Activated naive CD4-positive, alpha-beta T cell treated with anti-CD3 and anti-CD28 coated beads for 36 hours (primary cell): ENCODE measurements at places on chromosomes 6 and 20. TPM values are rescaled to one million over a fixed set of nuclear protein-coding genes. Genes with fewer than 3 reads are reported as not detected.
A peak's percentile ranks its signal among the peaks of the same experiment; 100 is the strongest.

- no peaks in the 10 kb centered on the region for H3K36me3 ChIP-seq
Observed at GRCh38 chr6:1858196-1858595, 248.5 kb downstream of the FOXC1 start.

The MOXD1 gene
- not detected for total RNA-seq

The SMIM26 gene
- 57.3 TPM for total RNA-seq

The PRDM13 gene
- total RNA-seq: not detected

DNA sequence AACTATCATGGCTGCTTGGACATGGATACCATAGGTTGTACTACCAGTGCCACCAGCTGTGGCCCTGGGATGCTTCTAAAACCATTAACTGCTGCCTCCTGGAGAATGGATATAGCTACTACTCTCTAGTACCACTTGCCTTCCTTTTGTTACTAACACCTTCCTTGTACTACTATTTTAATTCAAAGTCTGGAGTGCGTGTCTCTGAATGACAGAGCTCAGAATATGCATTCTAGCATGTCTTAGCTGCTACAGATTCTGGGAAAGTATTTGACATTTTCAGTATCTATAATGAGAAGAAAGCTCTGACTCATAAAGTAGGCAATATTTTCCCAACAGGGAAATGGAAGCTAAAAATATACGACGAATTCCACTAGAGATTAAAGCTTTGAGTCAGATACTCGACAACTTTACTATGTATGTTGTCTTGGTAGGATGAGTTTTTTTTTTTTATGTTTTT is 112.3 kb downstream of the PFDN4 start:
- H3K27ac ChIP-seq: peak overlapping the region; percentile 83
- peaks cover 2% of the 10 kb centered on the region for H3K36me3 ChIP-seq
- H3K27me3 ChIP-seq: peaks cover 2% of the 10 kb centered on the region
- peak; percentile 37 for DNase-seq

The SEC23B gene
- total RNA-seq: 66.9 TPM

The IYD gene
- not detected for total RNA-seq

DNA sequence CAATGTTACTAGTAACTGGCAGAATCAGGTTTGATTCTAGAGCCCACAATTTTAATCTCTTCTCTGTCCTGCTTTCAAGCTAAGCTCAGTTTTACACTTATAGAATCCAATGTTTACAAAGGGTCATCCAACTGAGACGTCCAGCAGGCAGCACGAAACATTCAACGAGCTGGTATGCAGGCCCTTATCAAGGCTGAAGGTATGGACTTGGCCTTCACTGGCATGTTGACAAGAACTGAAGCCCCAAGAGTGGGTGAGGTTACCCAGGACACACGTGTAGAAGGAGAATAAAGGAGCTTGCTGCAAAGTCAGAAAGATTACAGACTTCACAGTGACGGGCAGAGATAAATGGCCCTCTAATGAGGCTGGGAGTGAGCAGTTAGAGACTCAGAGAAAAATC is 187.4 kb downstream of the KIF16B start:
- no peaks in the 10 kb centered on the region for H3K4me1 ChIP-seq
- H3K27ac ChIP-seq: no peak overlapping the region
- no peaks in the 10 kb centered on the region for H3K27me3 ChIP-seq
- no peak for DNase-seq
- H3K4me3 ChIP-seq: no peak overlapping the region
- peaks cover 19% of the 10 kb centered on the region for H3K36me3 ChIP-seq

DNA sequence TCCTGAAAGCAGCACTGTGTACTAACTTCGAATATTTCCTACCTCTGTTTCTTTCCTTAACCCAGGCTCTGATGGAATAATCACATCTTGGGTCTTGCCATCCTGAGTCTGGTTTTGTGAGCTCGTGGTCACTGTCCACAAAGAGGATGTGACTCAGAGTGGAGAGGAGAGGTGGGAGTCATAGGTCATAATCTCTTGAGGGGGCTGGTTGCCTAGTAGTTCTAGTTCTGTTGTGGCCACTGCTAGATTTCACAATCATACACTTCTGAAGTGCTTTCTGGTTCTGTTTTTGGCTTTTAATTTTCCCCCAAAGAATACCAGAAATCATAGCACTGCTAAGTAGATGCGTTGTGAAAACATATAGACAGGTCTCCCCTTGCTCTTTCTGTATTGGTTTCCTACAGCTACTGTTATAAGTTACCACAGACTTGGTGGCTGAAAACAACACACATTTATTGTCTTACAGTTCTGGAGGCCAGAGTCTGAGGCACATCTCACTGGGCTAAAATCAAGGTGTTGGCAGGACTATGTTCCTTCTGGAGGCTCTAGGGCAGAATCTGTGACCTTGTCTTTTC is 102.8 kb downstream of the NRSN1 start:
- peaks cover 12% of the 10 kb centered on the region for H3K27me3 ChIP-seq
- no peak overlapping the region for H3K27ac ChIP-seq
- no peak for DNase-seq
- no peak overlapping the region for H3K4me3 ChIP-seq
- H3K36me3 ChIP-seq: no peaks in the 10 kb centered on the region

DNA sequence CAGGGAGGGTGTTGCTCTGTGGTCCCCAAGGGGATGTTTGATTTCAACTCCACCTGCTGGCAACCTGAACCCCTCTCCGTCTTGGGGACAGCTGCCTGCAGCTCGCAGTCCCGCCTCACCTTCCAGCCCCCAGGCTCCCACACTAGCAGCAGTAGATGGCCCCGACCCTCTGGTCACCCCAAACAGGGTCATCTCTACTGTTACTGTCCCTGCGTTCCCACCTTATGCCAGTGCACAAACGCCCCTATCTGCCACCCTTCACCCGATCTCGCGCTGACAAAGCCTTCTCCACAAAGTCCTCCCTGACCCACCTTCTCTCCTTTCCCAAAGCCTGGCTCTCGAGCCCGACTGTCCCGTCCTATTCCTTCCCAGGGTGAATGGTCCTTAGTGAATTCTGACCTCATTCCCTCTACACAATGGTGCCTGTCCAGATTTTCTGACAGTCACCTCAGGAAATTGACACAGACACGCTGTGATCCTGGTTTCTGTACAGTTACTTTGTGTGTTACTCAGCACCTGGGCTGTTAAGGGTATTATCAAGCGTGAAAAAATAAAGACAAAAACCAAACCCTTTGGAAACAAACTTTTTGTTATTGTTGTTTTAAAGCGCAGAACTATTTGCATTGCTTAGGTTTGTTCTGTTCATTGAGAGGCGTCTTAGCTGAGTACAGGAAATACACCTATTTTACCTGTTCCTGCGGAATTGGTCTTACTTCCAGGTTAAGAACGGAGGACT is 728 bp downstream of the FUT9 start:
- no peak overlapping the region for H3K4me3 ChIP-seq
- peaks cover 34% of the 10 kb centered on the region for H3K27me3 ChIP-seq
- no peak overlapping the region for H3K27ac ChIP-seq

The BEND6 gene
- not detected for total RNA-seq

GRCh38 chr6:8027965-8028651 is 36.1 kb downstream of the BLOC1S5 start:
- H3K27me3 ChIP-seq: no peaks in the 10 kb centered on the region
- DNase-seq: no peak
- H3K4me1 ChIP-seq: peaks cover 41% of the 10 kb centered on the region
- no peak overlapping the region for H3K4me3 ChIP-seq
- H3K27ac ChIP-seq: no peak overlapping the region
